ACHN (cell line): ENCODE measurements at places on chromosomes 7 and 10.
A peak's percentile ranks its signal among the peaks of the same experiment; 100 is the strongest.

GRCh38 chr7:85167636-85168035 is 19.2 kb downstream of the SEMA3D start:
- no peak for DNase-seq

DNA sequence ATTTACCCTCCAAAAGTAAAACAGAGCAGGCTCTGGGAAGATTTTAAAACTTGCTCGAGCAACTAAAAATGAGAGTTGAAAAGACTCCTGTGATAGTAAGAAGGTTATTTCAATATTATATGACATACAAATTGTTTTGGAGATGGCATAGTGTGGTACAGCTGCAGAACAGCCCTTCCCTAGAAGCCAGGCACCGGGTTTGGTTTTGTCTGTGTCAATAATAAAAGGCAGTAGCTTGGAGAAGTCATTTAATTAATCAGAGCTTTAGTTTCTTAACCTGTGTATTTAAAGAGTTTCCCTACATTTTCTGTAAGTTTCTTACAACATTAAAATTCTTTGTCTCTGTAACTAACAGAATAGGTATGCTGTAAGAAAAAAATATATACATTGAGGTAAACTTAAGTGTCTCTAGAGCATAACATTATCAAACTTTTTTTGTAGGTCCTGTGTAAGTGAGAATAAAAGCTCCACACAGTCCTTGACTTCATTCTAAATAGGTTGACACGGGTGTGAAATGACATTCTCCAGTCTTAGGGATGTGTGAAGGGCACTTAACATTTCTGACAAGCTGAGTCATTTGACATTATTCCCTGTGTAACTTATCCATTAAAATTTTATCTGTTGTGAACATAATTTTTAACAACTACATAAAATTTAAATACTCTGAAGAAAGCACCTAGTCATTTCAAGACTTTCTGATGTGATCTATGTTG is 425.0 kb upstream of the ETV1 start:
- DNase-seq, result peak; percentile 39

DNA sequence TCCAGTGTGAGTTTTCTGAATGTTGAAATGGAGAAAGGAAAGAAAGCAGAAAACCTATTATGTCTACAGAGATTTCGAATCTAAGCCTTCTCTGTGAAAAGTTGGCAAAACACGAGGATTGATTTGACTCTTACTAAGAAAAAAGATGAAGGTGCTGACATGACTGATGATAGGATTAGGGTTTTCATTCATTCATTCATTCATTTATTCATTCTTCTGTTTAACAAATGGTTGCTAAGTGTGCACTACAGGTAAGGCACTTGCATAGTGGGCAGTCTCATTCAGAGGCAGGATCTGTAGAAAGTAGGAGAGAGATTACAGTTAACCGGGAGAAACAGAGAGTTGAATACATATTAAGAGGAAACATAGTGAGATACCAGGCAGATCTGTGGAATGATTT is 137.1 kb downstream of the ZNF365 start:
- no peak for DNase-seq

DNA sequence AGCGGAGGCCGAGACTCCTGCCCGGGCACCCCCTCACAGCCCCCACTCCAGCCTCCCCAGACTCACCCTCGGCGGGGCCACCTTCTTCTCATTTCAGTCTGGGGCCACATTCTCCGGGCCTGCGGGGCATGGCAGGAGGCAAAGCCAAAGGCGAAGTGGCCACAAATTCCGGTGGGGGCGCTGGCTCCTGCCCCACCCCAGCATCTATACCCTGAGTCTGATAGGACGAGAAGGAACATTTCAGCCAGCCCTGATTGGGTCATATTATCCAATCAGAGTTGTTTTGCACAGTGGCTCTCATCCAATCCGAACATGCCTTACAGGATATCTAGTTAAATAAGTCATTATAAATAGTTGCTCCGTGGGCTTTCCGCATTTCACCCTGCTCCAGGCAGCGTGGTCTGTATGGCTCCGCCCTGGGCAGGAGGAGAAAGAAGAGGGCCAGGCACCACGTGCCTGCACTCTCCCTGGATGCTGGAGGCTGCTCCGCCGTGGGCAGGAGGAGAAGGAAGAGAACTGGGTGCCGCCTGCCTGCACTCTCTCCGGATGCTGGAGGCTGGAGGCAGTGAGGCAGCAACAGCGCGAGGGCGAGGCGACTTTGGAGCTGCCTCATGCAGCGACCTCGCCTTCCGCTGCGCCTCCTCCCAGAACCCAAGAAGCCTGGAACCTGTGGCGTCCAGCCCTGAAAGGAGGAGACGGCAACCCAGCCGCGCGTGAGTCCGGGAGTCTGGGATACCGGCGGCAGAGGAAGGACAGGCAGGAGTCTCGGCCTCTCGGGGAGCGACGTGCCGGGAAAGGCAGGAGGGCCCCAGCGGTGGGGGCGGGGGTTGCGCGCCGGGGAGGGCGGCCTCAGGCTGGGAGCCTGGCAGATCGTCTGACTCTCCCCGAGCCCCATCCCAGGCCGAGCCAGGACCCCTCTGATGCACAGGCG is 162.9 kb downstream of the ZNF33B start:
- DNase-seq, result peak; percentile 86

DNA sequence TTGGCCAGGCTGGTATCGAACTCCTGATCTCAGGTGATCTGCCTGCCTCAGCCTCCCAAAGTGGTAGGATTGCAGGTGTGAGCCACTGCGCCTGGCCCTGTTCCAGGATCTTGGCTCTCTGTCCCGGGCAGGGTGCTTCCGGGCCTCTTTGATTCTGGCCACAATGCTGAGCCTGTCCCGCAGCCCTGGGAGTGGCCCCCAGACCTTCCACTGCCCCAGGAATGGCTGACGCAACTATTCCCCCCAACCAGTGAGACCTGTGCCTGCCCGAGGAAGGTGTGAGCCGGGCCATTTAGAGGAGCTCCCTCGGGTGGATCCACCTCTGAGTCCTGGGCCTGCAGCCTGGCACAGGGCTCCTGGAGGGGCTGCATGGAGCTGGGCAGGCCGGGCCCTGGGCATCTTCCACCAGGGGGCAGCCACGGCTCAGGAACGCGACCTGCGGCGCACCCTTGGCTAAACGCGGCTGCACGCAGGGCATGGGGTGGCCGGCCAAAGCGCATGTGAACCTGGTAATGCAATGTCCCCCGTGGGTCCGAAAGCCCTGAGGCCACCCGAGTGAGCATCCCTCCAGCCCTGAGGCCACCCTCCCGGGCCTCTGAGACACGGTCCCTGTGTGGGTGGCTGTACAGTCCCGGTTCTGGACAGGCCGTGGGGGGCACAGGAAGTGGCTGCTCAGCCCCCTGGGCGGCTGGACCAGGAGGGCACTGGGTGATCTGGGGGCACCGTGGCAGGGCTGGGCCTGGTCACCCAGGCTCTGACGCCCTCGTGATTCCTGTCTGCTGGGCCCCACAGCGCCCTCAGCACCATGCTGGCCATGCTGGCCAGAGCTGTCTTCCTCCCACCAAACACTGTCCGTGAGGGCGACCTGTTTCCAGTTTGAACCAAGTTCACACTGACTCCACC is 24.8 kb downstream of the GRIFIN start:
- peak; percentile 85 for DNase-seq

DNA sequence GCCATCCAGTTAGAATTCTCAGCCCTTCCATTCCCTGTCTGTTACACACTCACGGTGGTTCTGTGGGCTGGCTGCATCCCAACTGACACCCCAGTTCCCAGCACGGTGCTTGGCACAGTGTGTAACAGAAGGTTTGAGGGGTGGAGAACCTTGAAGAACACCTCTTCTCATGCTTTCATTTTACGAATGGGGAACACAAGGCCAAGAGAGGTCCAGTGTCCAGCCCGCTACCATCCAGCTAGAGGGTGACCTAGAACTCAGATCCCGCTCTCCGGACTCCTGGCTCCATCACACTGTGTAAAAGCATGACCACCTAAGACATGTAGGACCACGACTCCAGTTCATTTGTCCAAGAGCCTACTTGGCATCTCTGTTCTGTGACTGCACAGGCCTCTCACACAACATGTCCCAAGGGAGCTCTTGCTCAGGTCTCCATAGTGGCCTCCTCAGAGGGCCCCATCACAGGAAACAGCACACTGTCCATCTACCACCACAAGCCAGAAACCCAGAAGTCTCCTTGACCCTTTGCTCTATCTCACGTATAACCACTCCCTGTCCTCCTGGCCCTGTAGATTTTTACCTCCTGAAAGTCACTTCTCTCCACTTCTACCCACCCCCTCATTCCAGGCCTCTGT is 2.8 kb upstream of the CDH23 start:
- no peak for DNase-seq

- DNase-seq, result no peak
Measured at GRCh38 chr10:121131014-121131413, 279.9 kb downstream of the WDR11 start.

DNA sequence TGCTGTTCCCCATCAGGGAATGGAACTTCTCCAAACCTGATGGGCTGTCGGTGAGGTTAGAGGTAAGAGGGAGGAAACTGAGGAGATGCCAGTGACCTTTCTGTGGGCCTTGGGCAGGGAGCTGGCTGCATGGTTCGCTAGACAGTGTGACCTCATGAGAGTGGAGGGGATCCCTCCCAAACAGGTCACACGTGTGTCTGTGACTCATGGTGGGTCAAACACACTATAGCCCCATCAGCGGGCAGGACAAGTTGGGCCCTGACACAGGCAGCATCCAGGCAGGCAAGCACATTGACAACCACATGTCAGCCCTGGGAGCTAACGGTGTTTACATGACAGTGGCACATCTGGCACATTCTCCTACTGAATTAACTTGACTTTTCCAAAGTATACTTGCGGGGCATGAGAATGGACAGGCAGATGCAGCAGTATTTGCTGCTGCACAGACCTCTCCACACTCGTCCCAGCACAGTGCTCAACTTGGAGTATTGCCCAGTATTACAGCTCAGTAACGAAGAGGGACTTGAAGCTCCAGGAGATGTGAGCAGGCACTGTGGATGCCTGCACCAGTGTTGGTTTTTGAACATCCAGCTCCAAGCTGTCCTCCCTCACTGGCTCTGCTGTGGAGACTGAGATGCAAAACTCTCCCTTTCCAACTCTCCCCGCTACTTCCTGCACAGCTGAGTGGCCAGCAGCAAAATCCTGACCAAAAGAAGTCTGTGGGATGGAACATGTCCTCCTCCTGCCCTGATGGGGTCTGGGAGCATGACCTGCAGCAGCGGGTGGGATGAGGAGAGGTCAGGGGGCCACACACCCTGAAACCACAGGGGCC is 199.6 kb downstream of the WDR37 start:
- DNase-seq, result no peak

GRCh38 chr10:2760736-2761135 is 306.6 kb upstream of the PFKP start:
- no peak for DNase-seq

DNA sequence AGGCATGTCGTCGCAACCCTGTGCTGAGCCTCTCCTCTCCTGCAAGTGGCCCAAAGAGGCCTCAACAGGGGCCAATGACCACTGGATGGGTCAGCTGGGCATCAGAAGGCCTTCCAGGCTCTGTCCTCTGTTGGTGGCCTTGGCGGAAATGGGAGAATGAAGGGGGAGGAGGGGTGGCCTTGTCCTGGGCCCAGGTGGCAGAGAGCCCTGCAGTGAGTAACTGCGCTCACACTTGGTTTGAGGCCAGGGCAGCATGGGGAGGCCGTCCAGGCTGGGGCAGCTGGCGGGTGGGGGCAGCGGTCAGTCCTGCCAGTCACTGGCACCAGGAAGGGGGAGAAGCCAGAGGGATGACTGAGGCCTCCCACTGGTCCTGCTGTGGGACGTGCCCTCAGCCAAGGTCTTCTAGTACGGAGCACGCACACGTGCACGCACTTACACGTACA is 59.8 kb downstream of the LHPP start:
- no peak for DNase-seq

- DNase-seq, result no peak
Measured at GRCh38 chr7:140078392-140078791, 15.6 kb upstream of the PARP12 start.

DNA sequence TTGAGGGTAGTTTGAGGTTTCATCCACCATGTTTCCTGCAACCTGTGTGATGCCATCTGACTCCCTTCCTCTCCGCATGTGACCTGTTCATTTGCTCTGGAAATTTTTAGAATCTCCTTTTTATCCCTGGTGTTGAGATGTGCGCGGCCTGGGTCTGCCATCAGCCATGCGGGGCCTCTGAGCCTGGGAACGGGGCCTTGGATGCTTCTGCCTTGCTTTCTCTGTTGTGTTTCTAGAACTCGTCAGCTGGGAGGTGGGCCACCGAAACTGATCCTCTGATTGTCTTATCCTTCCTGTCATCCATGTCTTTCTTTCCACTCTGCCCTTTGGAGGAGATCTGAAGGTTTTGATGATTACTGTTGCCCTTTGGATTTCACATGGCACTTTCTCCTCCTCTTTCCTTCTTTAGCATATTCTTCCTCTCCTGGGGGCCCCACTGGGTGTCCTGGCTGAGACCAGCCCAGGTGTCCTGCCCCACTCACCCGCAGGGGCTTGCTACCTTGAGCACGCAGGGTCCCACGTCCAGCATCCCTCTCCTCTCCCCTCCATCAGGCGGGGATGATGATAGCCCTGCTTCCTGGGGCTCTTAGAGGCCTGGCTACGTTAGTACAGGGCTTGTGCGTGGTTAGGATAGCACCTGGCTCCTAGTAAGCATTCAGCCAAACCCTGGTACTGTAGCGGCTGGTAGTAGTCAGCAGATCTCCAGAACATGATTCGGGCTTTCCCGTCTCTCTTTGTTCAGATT is 29.9 kb downstream of the PPP2R2D start:
- DNase-seq, result no peak

GRCh38 chr7:105178928-105179541 is 165.0 kb downstream of the KMT2E start:
- no peak for DNase-seq

- DNase-seq, result no peak
Measured at GRCh38 chr10:123513870-123514269, 152.3 kb upstream of the GPR26 start.

DNA sequence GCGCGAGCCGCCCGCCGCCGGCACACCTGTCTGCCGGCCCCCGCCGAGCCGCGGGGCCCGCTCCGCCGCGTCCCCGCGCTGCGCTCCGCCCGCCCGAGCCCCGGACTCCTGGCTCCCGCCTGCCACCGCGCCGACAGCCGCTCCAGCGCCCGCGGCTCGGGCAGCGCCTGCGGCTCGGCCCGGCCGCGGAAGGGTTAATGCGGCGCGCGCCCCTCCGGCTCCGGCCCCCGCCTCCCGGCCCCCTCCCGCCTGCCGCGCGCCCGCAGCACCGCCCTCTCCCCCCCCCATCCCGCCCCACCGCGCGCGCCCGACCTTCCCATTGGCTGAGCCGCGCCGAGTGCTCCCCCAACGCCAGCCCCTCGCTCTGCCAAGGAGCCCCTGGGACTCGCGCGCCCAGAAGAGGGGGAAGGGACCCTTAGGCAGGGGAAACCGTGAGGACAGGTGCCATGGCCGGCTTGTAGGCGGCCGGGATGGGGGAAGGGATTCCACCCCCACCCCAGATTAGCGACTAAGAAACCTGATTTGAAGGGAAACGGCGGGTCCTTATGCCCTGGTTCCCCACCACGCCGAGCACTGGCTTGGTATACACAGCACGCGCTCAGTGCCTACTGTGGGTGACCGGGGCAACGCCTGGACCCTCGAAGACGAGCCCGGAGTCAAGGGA is at the start of gene KCNH2:
Gene KCNH2, minus strand, starts transcription at position 196 of the 664 bp plus-strand sequence. CDS start 408 bp downstream, outside the sequence.
- DNase-seq, result peak; percentile 34

DNA sequence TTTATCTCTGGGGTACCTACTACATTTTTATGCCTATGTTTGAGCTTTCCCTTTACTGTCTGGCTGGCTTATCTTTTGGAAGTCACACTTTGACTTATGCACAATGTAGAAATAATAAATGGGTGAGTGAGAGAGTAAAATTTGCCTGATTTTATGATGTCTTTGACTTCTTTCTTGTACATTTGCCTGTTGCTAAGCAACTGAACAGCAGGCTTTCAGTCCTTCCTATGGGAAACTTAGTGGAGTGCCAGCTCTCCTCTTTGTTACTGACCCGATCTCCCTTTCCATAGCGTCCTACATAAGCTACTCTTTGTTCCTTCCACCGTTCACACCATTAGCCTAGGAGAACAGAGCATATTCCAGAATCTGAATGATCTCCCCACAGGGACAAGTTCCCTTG is 4.2 kb downstream of the TAS2R60 start:
- DNase-seq, result no peak
